ENCODE measurements at places on chromosomes 12 and 14. TPM values are rescaled to one million over a fixed set of nuclear protein-coding genes. Genes with fewer than 3 reads are reported as not detected.

- DNase-seq, result no peak
- no peak overlapping the region for H3K27ac ChIP-seq
- no peaks in the 10 kb centered on the region for H3K27me3 ChIP-seq
- H3K36me3 ChIP-seq, result no peaks in the 10 kb centered on the region
Observed at GRCh38 chr12:23843958-23844357, 105.5 kb downstream of the SOX5 start.

GRCh38 chr12:27284751-27285150, 40.7 kb downstream of the STK38L start:
- DNase-seq, result no peak
- no peaks in the 10 kb centered on the region for H3K27me3 ChIP-seq
- no peak overlapping the region for H3K4me3 ChIP-seq
- no peaks in the 10 kb centered on the region for H3K36me3 ChIP-seq
- peaks cover 13% of the 10 kb centered on the region for H3K4me1 ChIP-seq

- H3K4me1 ChIP-seq, result peaks cover 18% of the 10 kb centered on the region
- peaks cover 16% of the 10 kb centered on the region for H3K27me3 ChIP-seq
- no peak overlapping the region for H3K4me3 ChIP-seq
- no peak for DNase-seq
- peaks cover 2% of the 10 kb centered on the region for H3K36me3 ChIP-seq
Observed at GRCh38 chr14:62322216-62322615, 560.0 kb downstream of the SNAPC1 start.

- no peak for DNase-seq
- no peak overlapping the region for H3K27ac ChIP-seq
- H3K36me3 ChIP-seq, result peaks cover 11% of the 10 kb centered on the region
- H3K4me1 ChIP-seq, result no peaks in the 10 kb centered on the region
- no peak overlapping the region for H3K4me3 ChIP-seq
Observed at GRCh38 chr12:71787580-71787979, 32.9 kb downstream of the RAB21 start.

GRCh38 chr14:65222440-65222858, 120.1 kb upstream of the MAX start:
- DNase-seq, result peak; percentile 44
- H3K27ac ChIP-seq, result peak overlapping the region; percentile 30
- peaks cover 31% of the 10 kb centered on the region for H3K4me1 ChIP-seq
- no peaks in the 10 kb centered on the region for H3K27me3 ChIP-seq

GRCh38 chr12:99119449-99119848, 474.4 kb downstream of the APAF1 start:
- no peak overlapping the region for H3K27ac ChIP-seq
- H3K36me3 ChIP-seq, result no peaks in the 10 kb centered on the region
- H3K4me1 ChIP-seq, result no peaks in the 10 kb centered on the region
- DNase-seq, result no peak
- H3K27me3 ChIP-seq, result peaks cover 17% of the 10 kb centered on the region

- no peaks in the 10 kb centered on the region for H3K27me3 ChIP-seq
- H3K4me3 ChIP-seq, result no peak overlapping the region
- H3K4me1 ChIP-seq, result peaks cover 7% of the 10 kb centered on the region
- H3K36me3 ChIP-seq, result peaks cover 3% of the 10 kb centered on the region
Observed at GRCh38 chr12:40986001-40986400, 202.1 kb upstream of the PDZRN4 start.

Gene RERG
- total RNA-seq, result 34.0 TPM

- no peak overlapping the region for H3K4me3 ChIP-seq
- H3K36me3 ChIP-seq, result no peaks in the 10 kb centered on the region
- H3K27ac ChIP-seq, result no peak overlapping the region
- H3K27me3 ChIP-seq, result peaks cover 51% of the 10 kb centered on the region
- H3K4me1 ChIP-seq, result no peaks in the 10 kb centered on the region
- DNase-seq, result no peak
Observed at GRCh38 chr12:119019166-119019565, 37.8 kb downstream of the SRRM4 start.
